Glutamatergic neuron (in vitro differentiated cells): ENCODE measurements at places on chromosomes 11 and 22.
A peak's percentile ranks its signal among the peaks of the same experiment; 100 is the strongest.

- peak; percentile 97 for DNase-seq
These were observed 10.6 kb downstream of the SLC6A5 start for GRCh38 chr11:20609727-20610707.

DNA sequence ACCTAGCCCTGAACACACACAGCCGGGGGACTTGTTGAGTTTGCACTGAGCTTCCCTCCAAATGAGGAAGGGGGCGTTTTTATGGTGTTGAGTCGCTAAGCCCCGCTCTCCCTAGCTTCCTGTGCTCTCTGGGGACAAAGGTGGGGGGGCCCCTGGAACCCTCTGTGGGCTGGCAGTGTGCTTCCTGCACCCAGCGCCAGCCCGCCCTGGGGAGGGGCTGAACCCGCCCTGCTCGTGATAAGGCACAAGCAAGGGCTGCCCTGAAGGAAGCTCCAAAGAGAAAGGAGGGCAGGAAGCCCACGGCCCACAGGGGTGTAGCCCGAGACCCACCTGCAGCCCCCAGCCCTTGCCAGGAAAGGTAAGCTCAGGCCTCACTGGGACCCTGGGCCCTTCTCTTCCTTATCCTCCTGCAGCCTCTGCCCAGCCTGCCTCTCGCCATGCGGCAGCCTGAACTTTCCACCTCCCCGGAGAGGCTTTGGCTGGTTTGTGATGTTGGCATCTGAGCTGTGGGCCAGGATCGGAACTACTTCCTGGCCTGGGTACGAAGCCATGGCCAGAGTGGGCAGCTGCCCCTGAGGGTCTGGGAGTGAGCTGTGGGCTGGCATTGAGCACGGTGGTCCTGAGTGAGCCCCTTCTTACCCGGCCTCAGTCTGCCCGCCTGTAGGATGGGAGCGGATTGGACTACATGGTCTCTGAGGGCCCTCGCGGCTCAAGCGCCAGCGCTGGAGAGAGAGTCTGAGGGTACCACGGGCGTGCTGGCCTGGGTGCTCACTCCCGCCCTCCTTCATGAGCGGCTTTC, at the start of gene FERMT3:
Gene FERMT3, plus strand, starts transcription at position 265 of the 799 bp plus-strand sequence. CDS start 644 bp downstream, outside the sequence.
- no peak for DNase-seq

DNA sequence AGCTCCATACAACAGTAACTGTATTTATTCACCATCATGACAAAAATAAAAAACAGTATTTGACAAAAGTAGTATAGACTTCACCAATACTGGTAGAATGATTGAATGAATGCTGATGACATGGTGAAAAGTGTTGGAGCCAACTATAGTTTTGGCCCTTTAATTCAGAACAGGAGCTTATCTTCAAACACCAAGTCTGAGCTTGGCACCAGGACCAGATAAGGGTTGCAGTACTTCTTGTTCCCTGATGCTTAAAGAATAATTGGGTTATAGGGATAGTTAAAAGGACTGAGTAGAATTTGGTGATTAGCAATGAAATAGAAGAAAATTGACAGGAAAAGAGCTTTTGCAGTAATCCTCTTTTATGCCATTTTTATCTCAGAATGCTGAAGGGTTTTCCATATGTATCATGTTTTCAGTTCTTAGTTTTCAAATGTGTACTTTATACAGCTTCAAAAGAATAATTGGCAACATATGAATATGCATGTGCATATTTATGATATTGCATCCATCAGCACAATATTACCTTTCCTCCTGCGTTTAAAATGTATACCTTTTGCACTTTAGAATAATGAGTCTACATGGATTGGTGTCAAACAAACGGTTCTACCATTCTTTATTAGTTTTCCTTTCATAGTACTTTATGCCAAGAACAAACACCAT, 214.2 kb upstream of the ARHGAP42 start:
- no peak for DNase-seq

DNA sequence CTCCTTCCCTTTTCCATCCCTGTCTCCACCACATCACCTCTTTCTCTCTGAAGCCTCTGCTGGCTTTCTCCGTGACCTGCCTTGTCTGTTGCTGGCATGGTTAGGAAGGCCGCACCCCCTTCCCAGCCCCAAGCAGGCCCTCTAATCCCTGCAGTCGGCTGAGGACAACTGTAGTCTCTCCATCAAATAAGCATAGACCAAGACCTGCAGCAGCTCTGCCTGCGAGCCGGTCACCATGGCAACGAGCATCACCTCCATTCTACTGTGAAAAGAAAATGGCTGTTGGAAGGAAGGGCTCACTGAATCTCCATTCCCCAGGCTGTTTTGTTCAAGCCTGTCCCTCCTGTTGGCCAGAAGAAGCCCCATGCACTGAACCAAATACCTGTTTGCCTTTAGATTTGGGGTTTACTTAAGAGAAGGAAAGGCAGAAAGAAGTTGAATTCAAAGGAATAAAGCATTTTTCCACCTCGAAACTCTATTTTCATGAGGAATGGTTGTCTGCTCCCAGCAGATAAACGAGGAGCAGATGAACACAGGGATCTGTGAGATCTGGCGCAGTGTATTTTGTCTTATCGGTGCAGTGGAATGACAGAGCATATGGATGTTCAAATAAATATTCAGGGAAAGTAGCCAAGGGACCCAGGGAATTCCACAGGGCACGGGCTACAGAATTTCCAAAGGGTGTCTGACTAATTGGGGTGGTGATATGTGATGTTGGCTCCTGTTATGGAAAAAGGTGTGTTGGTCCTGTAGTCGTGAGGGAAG, 113.1 kb upstream of the TTC12 start:
- peak; percentile 67 for DNase-seq

DNA sequence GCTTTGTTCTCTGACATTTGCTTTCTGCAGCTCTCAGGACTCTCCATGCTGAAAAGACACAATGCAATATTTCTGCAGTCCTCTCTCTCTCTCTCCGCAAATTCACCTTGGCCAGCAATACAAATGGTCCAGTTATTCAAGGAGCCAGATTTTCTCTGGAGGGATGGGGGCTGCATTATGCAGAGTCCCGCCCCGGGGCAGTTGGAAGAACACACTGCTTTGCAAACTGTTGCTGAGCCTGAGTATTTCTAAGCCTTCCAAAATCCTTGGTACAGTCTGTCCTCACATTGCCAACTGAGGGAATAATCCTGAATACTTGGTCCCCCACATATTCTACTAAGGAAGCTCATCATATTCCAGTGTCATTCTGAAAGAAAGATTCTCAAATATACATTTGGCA, 94.3 kb upstream of the ZC3H12C start:
- no peak for DNase-seq

DNA sequence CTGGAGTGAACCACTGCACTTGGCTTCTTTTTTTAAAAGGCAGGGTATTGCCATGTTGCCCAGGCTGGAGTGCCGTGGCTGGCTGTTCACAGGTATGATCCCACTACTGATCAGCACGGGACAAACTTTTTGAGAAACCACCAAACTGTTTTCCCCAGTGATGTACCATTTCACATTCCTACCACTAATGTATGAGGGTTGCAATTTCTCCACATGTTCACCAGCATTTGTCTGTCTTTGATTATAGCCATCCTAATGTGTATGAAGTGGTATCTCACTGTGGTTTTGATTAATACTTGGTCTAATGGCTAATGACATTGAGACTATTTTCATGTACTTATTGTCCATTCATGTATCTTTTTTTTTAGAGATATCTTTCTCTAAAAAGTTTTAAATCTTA, 41.5 kb upstream of the EP300 start:
- no peak for DNase-seq

GRCh38 chr22:30158277-30158676, 78.0 kb downstream of the HORMAD2 start:
- no peak for DNase-seq

DNA sequence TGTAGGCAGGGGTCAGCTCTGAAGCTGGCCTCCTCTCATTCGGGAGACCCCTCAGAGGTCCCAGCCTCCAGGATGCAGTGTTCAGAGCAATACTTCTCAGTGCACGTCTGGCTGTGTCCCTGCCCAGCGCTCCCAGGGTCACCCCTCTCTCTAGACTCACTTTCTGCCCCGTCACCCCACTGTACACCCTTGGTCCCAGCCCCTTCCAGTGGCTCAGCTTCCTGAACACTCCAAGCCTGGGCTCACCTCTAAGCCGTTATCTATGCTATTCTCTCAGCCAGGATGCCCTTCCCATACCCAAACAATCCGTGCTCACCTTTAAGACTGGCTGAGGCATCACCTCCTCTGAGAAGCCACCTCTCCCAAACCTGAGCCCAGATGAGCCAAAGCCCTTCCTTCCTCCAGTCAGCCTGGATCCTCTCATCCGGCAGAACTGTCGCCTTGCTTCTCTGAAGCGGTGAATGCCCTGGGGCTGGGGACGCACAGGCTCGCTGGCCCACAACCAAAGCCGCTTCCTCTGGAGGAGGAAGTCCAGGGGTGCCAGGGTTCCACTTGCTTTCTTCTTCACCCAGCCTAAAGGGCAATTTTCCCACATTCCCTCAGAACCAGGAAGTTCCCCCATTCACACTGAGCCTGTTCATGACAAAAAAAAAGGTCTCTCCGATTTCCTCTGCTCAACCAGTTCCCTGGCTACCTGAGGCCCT, 13.7 kb upstream of the CDKN1C start:
- no peak for DNase-seq

GRCh38 chr11:132111838-132112237, 741.4 kb downstream of the NTM start:
- DNase-seq, result no peak

DNA sequence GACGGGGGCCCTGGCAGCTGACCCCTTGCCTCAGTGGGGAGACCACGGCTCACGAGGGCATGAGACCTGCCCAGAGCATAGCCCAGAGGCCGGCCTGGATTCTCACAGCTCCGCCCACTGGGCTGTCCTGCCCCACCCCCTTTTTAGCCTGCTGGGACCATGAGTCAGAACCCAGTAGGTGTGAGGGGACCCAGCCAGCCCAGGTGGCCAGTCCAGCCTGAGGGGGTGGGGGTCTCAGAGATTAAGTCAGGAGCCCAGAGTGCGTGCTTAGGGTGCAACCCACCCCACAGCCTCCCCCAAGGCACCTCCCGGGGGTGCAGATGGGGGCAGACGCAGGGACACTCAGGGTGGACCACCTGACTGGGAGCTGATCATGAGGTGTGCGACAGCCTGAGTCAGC, 40.1 kb upstream of the PPARA start:
- no peak for DNase-seq

DNA sequence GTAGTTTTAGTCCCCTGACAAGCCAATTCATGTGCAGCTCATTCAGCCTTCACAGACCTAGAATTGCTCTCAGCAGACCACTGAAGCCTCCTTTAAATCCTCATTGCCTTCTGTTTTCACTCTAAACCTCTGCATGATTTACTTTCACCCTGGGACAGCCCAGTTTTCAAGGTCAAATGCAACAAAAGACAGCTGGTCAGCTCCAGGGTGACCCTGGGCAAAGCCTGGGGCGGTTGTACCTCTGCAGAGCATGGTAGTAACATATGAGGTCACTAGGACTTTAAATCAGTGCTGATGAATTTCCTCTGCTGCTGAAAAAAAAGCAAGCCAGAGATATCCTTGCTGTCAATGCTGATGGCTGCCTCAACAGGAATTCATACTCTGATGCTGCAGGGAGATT, 62.2 kb downstream of the SERGEF start:
- no peak for DNase-seq

DNA sequence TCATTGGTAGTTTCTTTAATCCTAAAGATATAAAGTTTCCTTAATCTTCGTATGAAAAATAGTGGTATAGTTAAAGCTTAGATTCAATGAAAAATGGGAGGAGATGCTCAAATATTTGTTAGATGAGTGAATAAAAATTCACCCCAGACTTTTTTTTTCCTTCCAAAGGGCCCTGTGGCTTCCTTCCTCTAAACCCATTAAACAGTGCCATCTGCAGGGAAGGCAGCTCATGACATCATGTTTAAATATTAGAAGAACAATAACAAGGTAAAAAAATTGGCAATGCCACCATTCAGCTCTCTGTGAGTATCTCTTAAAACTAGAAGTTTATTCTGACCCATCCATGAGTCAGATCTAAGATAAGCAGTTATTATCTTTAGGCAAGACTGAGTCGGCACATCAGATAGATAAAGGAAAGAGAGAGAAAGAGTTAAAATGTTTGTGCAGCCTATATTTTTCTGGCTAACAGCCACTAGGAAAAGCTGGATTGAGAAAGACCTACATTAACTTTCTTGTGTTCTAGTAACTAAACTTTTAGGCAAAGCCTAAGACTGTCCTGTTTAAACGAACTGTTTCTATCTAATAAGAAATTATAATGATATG, 19.1 kb upstream of the OOSP1 start:
- peak; percentile 26 for DNase-seq

- no peak for DNase-seq
These were observed 7.4 kb downstream of the XRRA1 start for GRCh38 chr11:74941492-74941891.

DNA sequence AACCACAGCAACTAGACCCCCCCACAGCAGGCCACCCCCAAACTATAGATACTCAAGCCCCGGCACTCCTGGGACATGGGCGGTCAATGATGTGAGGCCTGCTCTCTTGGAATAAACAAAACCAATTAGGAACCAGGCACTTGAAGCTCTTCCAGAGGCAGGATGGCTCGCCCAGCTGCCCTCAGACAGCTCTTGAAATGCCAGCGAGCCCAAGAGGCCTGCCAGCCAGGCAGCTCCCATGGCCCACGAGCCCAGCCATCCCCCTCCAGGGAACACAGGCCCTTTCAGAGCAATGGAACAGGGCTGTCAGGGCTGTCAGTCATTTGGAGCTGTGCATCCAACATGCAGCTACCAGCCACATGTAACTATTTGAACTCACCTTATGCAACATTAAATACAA, 34.0 kb upstream of the TFIP11 start:
- DNase-seq, result no peak

DNA sequence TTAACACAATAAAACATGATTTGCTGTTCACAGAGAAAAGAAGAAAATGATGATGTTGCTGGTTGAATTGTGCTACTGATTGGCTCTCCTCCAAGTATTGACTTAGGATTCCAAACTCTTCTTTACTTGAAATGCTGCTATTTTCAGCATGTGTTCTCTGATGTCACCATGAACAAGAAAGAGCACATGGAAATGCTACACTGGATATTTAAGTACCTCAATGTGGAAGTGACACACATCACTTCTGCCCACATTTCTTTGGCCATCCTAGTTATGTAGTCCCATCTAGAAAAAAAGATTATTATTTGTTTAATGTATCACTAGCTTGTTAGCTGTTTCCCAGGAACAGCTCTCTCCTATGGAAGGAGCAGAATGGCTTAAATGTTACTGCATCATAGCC, 27.2 kb downstream of the OR52B2 start:
- no peak for DNase-seq

DNA sequence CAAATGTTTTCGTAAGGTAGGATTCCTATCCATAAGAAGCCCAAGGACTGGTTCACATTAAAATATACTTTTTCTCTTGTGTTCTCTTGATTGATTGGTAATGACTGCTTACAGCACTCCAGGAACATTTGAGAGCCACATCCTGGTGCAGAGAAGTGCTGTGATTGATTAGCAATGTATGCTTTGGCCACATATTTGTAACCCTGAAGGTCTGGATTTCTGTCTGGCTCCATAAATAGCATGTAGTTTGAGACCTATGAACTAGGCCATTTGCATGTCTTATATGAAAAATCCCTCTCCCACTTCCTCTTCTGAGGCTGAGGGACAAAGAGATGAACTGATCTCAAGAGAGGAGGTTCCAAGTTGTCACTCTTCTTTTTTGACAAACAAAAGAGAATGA, 49.3 kb upstream of the CD44 start:
- no peak for DNase-seq

- no peak for DNase-seq
These were observed 5.5 kb upstream of the SPON1 start for GRCh38 chr11:13956988-13957387.
